ENCODE measurements at places on chromosomes 13 and 19.

GRCh38 chr13:46905249-46905648 is 8.4 kb upstream of the HTR2A start:
- DNase-seq = no peak

- no peak for DNase-seq
These were observed 654 bp downstream of the STAP2 start for GRCh38 chr19:4337906-4338440.

GRCh38 chr13:70310396-70311119 is 202.3 kb upstream of the KLHL1 start:
- no peak for DNase-seq

DNA sequence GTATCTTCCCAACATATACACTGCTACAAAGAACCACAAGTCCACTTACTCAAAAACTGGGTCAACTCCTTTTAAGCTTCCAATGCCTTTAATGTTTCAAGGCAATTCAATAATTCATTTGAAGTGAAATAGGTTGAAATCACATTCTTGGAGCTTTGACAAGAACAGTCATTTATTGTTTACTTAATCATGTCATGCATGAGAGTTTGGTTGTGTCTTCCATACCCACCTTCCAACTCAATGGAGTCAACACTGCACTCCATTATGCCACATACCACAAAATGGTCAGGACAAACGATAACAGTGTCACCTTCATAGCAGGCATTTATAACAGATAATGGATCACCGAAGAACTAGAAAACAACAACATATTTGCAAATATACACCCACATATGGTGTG is 506.3 kb downstream of the UQCRFS1 start:
- no peak for DNase-seq

DNA sequence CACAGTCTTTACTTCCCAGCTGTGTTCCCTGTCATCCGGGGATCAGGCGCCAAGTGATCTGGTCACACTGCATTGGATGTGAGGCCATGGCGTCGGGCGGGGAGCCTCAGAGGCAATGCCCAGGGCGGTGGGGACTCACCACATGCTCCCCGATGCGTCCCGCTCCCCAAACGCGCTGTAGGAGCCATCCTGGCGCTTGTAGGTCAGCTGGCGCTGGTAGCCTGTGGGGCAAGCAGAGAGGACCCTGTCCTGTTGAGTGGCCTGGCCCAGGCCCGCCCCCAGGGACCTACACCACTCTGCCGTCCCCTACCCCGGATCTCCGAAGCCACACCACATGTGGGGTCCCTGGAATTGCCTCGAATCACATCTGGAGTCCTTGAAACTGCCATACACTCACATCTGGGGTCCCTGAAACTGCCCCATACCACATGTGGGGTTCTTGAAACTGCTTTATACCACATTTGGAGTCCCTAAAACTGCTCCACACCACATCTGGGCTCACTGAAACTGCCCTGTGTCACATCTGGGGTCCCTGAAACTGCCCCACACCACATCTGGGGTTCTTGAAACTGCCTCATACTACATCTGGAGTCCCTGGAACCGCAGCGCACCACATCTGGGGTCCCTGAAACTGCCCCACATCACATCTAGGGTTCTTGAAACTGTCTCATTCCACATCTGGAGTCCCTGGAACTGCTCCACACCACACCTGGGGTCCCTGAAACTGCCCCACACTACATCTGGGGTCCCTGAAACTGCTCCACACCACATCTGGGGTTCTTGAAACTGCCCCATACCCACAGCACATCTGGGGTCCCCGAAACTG is 33.2 kb downstream of the F2RL3 start:
- DNase-seq = no peak

- no peak for DNase-seq
These were observed 14.4 kb upstream of the GTF2F2 start for GRCh38 chr13:45105895-45106294.

DNA sequence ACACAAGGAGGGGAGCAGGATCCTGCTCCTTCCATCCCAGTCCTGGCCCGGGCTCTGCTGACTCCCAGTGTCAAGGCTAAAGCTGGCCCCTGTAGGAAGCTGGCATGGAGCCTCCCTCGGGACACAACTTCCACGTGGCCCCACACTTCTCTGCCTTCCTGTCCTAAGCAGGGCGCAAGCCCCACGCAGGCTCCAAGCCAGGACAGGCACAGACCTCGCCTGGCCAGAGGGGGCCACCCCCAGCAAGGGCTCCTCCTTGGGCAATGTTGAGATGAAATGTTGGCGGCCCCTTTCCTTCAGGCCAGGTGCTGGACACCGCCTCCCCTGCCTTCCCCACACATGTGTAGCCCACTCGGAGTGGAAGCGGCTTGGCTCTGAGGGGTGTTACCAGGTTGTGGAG is 66.6 kb downstream of the COL4A1 start:
- DNase-seq = no peak

DNA sequence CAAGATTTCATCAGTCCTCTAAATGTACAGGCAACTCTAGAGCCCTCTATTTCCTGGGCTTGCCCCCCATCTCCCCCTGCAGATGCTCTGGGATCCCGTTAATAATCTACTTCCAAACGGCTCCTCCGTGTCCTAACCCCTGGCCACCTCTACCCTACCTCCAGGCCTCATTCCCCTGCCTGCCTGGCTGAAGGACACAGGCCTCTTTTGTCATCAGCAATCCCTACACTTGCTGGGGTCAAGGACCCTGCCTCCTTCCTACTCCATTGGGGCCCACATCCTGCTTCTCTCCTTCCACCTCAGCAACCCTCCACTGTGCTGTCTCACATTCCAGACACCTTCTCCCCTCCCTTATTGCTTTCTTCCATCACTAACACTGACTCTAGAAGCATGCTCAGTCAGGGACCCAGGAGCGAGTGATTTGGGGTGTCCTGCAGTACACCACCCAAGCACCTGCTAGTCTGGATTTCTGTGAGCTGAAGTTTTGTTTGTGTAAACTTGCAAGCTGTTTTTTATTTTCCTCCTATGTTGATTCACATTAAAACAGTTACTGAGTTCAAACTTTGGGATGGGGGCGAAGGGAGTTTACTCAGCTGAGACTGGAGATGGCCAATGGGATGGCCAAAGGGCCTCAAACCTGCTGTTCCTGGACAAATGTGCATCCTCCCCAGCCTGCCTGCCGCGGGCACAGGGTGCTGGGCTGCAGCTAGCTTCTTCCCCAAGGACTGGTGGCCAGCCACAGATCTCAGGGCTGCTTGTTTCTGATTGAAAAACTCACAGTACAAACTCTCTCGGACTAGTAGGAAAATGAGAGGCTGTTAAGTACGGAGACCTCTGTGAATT is 314.7 kb downstream of the FOXO1 start:
- no peak for DNase-seq

DNA sequence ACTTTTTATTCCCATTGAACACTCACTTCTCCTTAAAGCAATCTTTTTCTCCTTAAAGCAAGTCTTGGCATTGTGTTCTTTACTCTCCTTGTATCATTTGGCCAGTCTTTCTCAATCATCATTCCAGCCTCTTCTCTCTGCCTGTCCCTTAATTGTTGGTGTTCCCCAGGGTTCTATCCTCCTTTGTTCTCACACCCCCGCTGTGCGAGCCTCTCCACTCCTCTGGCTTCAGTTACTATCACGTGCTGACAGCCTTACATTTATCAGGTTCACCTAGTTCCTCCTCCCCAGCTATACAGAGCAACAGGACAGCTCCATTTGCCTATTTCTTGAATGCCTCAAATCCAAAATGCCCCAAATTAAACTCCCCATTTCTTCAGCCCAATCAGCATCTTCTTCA is 24.6 kb downstream of the CYSLTR2 start:
- no peak for DNase-seq

DNA sequence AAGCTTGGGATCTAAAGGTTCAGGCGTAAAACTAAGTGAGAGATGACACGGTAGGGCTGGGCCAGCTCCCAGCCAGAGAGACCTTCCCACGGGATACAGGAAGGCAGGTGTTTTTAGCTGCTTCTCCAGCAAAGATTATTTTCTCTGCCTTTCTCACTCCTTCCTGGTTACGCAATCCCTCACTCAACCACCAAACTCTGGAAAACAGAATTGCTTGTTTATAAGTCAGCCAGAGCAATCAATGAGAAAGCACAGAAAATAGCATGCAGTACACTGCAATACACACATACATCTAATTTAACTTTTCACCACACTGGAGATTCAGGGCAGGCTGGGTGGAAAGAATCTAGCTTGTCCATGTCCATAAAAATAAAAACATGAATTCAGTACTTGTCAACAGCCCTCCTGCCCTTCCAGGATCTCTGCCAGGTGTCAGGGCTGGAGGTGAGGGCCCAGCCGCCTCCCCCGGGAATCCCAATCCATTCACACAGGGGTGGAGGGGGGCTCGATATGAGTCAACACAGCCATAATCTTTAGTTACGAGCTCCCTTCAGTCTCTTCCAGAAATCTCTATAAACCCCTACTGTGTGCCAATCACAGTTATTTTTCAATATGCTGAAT is 12.2 kb downstream of the RHPN2 start:
- DNase-seq = no peak

- DNase-seq = no peak
These were observed 2.3 kb downstream of the SLC5A5 start for GRCh38 chr19:17873786-17874757.

GRCh38 chr19:16645140-16645539 is 14.8 kb downstream of the SMIM7 start:
- DNase-seq = no peak

DNA sequence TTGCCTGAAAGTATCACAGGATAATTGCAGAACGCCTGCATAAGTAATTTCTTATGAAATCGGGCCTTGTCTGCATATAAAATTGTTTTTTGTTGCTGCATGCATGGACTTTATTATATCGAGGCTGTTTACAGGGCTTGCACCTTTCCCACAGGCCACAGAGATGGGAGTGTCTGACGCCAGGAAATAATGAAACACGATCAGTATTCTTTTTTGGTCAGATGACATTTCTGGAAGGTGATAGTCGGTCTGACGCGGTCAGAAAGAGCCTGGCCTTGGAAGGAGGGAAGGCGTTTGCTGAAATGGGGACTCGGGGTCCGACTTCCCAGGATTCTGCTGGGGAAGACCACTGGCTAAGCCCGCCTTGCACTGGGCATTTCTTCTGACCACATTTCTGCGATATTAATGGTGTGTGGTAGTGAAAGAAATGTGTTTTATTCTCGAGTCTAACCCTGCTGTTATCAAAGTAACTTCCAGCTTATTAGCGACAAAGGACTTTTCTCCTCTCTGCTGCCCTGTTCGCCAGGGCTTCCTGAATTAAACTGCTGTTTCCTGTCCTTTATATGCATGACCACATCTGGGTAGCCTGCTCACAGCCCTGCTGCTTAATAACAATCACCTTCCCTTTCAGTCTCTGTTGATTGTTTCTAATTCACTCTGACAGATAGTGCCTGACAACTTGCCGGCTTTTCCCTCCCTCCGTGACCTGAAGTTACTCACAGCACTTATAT is 11.6 kb upstream of the ZNF536 start:
- no peak for DNase-seq

- DNase-seq = no peak
These were observed 59.4 kb downstream of the GPC6 start for GRCh38 chr13:93286047-93286446.

DNA sequence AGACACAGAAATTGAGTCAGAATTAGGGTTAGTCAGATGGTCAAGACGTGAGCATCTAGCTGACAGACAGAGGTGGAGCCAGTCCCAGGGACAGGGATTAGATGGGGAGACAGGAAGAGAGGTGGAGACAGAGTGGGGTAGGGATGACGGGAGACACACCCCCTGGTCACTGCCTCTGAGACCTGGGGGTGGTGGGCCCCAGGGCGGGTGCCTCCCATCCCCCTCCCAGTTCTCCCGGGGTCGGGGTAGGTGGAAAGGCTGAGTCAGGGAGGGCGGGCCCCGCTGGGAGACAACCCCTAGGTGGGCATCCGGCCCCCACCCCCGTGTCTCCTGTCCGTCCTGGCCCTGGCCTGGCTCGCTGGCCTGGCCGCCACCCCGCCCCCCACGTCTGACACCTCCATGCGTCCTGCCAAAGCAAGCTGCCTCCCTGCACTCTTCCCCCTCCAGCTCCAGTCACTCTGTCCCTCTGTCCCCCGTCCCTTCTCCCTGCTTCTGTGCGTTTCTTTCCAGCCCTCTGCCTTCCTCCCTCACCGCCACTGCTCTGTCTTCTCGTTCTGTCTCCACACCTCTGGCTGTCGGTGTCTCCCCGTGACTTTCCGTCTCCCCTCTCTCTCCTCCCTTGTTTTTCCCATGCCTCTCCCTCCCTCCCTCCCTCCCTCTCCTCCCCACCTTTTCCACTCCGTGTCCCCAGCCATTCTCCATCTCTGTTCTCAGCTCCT is 15.1 kb downstream of the CCDC97 start:
- DNase-seq = no peak

DNA sequence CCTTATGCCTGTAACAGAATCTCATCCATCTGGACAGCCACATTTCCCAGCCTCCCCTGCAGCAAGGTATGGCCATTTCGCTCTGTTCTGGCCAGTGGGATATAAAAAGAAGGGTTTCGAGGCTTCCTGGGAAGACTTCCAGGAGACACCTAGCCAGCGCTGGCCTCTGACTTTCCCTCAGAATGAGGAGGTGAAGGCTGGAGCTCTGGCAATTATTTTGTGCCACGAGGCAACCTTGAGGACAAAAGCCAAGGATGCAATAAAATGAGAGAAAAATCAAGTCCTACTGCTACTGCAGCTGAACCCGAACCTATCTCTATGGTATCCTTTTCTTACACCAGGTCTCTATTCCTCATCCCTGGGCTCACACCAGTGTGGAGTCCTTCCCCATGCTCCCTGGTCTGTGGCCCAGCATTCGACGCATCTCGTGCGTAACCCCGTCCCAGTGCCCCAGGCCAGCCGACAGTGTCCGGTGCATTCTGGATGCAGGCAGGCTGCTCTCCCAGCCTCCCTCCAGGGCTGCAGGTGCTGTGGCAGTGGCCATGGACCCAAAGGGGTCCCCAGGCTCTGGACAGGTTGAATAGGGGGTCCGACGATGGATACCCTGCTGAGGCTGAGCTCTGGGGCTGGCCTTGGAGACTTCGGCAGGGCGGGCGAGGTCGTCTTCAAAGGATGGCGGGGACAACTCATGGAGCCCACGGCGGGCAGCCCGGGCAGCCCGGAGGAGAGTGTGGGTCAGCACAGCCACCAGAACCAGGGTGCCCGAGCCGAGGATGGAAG is 12.2 kb downstream of the TMEM221 start:
- DNase-seq = no peak

GRCh38 chr13:50012396-50013169 is 2.7 kb upstream of the KCNRG start:
- DNase-seq = no peak

GRCh38 chr13:28579322-28579721 is 79.6 kb upstream of the POMP start:
- DNase-seq = no peak

DNA sequence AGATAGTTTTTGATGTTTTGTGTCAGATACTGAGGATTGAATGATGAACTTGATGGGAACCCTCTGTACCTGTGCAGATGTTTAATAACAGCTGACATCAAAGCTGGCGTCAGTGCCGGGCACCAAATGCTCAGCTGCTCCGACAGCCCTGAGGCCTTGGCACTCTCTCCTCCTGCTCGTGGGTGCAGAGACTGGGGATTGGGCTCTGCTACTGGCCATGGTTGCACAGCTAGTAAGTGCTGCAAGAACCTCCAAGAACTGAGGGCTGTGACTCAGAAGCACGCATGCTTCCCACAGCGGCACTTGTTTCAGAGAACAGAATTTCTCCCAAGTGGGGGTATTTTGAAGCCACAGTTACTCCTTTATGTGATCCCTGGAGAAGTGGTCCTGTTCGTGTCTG is 5.9 kb downstream of the LAMP1 start:
- DNase-seq = no peak

Data from AG04449 (cell line).